ENCODE measurements at places on chromosomes 6 and 20.

DNA sequence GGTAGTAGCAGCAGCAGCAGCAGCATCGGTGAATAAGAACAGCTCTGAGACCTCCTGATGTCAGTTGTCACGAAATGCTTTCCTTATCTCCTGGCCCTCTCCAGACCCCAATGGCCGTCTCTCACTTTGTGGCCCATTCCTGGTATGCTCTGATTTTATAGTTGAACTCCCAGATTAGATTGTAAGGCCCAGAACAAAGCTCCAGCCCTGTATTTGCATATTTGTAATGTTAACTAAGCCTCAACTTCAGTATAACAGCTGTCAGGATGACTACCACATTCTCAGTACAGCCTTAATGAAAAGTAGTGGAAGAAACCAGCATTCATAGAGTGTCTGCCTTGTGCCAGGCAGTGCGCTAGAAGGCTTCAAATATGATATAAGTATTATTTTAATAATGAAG, 180.9 kb downstream of the SASH1 start:
- no peak for DNase-seq

GRCh38 chr6:26003102-26003694, 40.6 kb downstream of the TRIM38 start:
- peak; percentile 65 for DNase-seq

GRCh38 chr20:62989201-62989601, 17.6 kb downstream of the BHLHE23 start:
- DNase-seq = no peak

GRCh38 chr6:116328528-116328903, 42.2 kb upstream of the DSE start:
- DNase-seq = no peak

DNA sequence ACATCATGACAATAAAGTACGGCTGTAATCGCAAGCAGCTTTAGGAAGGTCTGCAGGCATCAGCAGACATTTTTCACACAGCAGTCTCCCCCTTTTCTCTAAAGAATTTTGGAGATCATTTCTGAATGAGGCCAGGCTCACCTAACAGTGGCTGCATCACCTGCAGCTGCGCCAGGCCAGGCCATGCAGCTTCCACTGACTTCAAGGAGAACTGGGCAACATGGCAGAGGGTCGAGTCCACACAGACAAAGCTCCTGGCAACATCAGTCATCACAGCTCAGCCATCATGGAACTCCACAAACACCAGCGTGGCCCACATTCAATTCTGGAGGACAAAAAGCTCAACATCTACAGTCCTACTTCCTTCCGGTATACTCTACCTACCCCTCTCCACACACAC, 17.8 kb upstream of the FOXC1 start:
- no peak for DNase-seq

- peak; percentile 78 for DNase-seq
Measured at GRCh38 chr6:2503816-2504494, 246.8 kb downstream of the MYLK4 start.

- peak; percentile 99 for DNase-seq
Measured at GRCh38 chr6:21022343-21023107, 488.3 kb downstream of the CDKAL1 start.

GRCh38 chr6:88763160-88763559, 200.3 kb downstream of the RNGTT start:
- no peak for DNase-seq

DNA sequence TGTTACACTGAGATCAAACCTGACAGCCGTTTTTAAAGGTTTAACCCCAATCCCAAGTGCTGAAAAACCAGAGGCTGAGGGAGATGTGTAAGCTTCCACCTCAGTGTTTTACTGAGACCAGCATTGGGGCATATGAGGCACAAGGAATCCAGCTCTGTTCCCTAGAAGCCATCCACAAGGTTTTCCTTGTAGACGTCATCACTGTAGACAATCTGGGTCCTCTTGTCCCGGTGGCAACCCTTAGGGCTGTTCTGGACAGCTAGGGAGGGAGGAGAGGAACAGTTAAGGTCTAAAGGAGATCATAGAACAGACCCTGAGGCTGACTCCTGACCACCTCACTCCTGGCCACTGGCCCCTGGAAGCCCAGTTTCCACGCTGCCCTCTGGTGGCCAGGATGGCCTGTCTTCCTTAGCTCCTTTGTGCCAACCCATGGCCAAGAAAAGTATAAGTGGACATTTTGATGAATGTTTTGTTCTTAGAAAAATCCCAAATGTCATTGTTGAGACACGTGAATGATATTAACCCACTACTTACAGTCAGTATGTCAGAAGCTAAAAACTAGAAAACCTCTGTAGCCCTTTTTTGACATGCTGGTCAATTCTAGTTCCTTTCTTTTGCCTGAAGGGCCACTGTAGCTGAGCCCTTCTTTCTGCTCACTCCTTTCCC, 6.4 kb downstream of the CFB start:
- peak; percentile 33 for DNase-seq

DNA sequence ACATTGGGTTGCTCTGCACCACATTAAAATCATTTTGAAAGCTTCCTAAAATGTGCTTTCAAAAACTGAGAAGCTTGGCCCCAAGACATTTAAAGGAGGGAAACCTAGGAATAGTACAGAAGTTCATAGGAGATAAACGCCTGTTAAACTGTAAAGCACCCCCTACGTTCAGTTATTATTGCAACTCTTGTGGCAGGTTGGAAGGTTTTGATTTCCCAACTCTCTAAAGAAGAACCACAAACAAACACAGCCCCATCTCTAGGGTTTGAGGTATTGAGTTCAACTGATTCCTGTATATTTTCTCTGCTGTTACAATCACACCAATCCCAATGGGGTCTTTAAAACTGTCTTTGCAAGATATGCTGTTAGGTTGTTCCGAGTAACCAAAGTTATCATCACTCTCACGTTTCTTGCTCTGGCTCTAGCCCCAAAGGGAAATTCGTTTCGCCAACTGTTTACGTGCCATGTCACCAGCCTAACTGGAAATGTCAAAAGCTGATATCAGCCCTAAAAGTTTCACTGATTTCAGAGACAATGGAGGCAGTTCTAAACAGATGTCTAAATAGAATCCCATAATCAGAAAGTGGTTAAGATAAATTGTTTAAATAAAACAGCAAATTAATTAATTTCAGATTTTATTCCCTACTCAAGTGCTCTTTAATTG, 12.1 kb downstream of the TFAP2A start:
- no peak for DNase-seq
